ENCODE measurements at places on chromosomes 6 and 20.

GRCh38 chr20:53298911-53299310 lies 294.7 kb downstream of the ZNF217 start:
- DNase-seq: no peak

GRCh38 chr6:52314752-52315151 lies 30.2 kb upstream of the MCM3 start:
- DNase-seq: no peak

DNA sequence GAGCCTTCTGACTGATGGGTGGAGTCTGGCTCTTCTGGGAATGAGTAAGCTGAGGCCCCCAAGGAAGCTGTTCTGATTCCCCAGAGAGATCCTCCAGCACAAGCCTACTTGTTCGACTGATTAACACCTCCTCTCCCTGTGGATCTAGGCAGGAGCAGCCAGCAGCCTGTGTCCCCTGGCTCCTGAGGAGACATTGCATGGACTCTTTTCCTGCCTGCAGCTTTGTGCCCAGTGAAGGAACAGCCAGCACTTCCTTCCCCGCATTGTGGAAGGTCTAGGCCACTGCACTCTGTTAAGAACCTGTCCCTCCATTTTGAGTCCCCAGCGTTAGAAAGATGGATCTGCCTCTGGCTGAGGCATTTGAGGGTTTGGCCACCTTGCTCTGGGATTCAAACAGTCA lies 29.1 kb downstream of the LRFN2 start:
- no peak for DNase-seq

- no peak for DNase-seq
These were observed 64.6 kb downstream of the VGLL2 start for GRCh38 chr6:117329926-117330325.

GRCh38 chr20:40491009-40491590 lies 197.9 kb downstream of the MAFB start:
- DNase-seq: no peak

DNA sequence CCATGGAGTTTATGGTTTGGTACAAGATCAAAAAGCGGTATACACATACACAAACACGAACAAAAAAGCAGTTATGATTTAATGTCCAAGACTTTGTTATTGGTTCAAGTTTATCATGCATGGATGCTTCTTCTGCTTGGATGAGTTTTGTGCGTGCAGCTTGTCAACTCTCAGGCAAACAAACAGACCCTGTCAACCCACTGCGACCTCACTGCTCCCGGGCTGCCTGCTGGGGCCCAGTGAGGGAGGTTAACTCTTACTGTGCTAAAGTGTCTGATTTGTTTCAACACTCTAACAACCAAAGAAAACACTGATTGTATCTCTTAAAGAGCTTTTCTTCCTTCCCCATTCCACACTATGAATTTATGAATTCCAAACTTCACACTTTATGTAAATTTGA lies 26.8 kb upstream of the DDR1 start:
- DNase-seq: no peak

DNA sequence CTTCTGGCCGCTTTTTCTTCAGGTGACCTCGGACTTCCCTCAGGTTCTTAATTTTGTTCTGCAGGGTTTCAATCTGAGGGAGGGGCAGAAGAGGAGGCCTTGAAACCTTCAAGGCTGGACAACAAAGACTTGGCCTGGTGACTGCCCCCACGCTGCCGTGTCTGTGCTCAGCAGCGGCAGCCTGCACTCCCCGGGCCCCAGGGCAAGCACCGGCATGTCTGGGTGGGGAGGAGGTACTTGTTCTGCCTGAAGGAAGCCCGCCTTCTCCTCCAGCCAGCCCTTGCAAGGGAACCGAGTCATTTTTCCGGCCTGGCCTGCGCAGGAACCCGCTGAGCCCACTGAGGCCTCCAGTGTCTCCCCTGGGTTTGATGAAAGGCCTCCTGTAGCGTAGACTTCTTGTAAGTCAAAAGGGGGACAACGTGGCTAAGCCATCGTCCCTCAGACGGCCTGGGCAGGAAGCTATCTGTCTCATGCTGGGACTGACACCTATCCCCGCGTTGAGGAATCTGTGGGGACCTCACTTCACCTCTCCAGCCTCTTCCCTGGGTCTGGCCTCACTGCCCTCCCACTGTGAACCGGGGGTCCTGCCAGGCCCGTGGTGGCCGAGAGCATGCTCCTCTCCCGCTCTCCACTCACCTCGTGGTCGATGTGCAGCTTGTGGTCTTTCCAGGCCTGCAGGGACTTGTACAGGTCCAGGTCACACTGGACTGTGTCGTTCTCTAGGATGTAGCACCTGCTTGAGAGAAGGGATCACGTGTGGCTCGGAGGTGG lies 119.9 kb downstream of the SULF2 start:
- no peak for DNase-seq

DNA sequence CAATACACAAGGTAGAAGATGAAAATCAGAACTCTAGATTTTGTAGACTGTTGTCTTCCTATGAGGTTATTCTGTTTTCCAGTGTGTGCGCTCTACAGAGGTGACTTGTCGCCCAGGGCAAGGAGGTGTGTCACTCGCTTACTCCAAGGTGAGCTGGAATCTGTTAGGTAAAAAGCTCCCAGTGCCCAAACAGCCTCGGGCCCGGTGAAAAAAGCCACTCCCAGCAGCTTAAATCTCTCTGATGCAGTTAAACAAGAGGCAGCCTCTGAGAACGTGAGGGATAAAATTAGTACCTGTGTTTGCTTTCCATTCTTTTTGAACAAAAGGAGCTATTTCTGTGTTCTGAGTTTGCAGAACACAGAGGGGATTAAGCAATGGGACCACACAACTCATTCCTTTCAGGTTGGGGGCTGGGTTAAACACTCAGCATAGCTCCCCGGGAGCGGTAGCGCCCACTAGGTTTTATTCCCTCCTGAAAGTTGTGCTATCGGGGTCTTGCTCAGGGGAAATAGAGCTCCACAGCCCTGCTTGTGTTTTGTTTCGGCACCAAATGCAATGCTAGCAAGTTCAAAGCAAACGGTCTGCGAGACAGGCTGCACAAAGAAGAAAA lies 181.2 kb downstream of the FOXA2 start:
- no peak for DNase-seq

GRCh38 chr6:73964241-73964854 lies 268.3 kb downstream of the CD109 start:
- DNase-seq: no peak

DNA sequence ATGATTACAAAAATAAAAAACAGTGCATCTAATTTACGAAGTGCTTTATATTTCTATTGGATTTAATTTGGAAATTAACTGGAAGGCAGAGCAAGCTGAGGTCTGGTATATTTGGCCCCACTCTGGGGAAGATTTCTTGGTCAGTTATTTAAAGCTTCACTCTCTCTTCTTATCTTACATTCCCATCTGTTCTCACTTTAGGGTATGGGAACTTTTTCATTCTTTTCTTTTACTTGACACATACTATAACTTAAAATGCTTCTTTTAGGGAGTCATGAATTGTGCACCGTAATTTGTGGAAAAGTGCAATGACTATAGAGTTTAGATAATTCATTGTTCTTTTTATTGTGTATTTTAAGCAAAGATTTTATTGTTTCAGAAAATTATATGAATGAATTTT lies 170.4 kb downstream of the BCKDHB start:
- DNase-seq: no peak

- DNase-seq: no peak
These were observed 75.9 kb downstream of the EDN3 start for GRCh38 chr20:59376109-59376841.

DNA sequence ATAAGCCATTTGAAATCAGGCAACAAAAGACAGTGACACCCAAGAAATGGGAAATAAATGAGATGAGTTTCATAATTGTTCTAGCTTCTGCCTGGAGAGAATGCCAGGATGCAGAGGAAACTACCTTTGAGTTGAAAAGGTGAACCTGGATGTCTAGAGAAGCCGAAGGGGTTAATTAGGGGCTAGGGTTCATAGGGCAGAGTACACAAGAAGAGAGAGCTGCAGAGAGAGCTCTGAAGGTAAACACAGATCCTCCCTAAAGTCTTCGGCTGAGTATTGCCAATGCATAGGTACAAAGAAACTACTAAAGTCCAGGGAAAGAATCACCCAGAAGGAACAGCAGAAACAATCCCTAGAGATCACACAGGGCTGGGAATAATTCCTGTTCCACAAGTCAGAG lies 119.7 kb upstream of the BEND3 start:
- DNase-seq: no peak

DNA sequence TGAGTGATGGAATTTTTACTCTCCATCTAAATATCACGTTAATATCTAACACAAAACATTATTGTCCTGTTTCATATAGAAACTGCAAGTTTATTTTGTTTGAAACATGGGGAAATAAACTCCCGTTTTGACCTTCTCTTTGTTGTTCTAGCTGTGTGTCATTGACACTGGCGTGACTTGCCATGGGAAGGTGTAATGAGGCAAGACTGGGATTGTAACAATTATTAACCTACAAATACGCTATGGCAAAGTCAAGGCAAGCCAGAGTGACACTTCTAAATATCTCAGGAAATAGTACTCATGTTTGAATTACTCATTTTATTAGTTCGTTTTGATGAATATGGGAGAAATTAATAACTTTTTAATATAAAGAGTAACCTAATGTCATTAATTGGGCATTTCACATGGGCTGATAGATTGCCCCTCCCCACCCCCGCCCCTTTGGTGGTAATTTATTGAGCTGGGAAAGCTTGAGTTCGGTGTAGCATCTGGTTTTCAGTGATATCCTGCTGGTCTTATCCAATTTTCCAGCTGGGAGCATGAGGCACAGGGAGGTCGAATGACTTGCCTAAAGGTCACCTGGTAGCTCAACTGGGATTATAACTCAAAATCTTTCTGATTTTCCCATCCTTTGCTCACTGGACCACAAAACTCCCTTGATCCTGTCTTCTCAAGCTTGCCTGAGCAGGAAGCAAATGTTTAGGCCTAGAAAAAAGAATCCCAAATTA lies 380.6 kb upstream of the JAG1 start:
- DNase-seq: no peak

DNA sequence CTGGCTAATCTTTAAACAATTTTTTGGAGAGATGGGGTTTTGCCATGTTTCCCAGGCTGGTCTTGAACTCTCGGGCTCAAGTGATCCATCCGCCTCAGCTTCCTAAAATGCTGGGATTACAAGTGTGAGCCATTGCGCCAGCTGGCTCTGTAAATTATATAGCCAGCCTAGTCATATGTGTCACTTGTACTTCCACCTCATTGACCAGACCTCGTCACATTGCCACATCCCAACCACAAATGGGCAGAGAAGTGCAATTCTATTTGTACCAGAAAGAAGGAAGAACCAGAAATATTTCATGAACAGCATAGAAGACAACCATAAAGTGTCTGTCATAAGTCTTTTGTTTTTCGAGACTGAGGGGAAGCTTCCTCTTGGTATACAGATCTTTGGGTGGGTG lies 304.9 kb upstream of the RNF24 start:
- no peak for DNase-seq

DNA sequence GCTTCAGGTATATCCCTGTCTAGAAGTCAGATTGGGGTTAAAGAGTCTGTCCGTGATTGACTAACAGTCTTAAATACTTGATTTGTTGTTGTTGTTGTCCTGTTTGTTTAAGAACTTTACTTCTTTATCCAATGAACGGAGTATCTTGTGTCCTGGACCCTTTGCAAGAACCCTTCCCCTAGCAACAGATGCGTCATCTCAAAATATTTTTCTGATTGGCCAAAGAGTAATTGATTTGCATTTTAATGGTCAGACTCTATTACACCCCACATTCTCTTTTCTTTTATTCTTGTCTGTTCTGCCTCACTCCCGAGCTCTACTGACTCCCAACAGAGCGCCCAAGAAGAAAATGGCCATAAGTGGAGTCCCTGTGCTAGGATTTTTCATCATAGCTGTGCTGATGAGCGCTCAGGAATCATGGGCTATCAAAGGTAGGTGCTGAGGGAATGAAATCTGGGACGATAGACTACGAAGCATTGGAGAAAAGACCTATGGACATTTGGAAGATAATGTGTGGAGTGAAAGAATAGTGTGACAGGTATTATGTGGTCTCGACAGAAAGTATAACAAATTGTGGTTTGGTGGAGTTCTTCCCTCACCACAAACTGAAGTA lies at the start of gene HLA-DRA:
Gene HLA-DRA (plus strand): TSS at position 286 of the 613 bp plus-strand sequence. CDS start 64 bp downstream, at position 350.
- no peak for DNase-seq

GRCh38 chr6:13787137-13787536 lies 27.2 kb downstream of the MCUR1 start:
- DNase-seq: no peak

GRCh38 chr6:85449388-85449817 lies 480 bp upstream of the NT5E start:
- DNase-seq: no peak

- DNase-seq: no peak
These were observed 756.3 kb downstream of the BCKDHB start for GRCh38 chr6:80862756-80863155.

DNA sequence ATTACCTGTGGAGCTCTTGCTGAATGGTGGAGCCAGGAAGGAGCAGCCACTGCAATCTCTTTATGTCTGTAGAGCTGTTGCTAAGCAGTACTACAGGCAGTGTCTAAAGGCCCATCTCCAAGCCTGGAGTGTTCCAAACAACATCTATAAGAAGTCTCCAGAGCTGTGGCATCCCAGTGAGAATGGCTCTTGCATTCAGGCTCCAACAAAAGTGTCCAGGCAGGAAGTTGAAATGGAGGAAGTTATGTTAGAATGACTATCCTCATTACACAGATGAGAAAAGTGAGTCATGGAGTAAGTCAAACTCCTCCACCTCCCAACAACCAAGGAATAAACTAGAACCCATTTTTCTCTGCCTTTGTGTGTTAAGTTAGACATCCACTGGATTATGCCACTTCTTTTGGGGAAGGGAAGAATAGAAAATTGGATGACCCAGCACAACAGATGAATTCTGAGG lies 288.5 kb upstream of the STXBP5 start:
- DNase-seq: no peak
